ENCODE measurements at places on chromosomes 12 and 14.

DNA sequence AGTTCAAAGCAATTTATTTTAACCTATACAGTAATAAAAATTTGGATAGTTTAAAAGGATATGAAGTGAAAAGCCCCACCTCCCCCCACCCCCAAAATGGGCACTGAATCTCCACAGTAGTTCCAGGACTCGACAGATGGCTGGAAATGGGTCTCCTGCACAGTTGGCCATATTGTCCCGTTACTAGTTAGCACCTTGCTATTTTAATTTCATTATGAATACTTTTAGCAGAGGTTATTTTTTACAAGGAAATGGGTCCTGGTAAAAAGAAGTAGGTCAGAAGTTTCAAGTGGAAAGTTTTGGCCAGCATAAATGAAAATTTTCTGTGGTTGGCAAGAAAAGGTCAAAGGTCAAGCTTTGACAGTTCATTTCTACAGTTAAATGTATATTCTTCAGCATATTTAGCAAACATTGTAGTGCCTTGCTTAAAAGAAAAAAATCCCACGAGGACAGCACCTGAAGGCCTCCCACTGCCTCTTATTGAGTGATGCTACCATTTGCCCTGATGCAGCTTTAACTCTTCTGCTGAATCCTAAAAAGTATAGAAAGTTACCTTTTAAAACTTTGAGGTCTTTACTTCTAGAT is 28.3 kb downstream of the MTHFD1 start:
- DNase-seq: no peak

GRCh38 chr14:82710267-82710841 is 1176.7 kb upstream of the SEL1L start:
- peak; percentile 47 for DNase-seq

GRCh38 chr12:49264466-49264872 is 413 bp upstream of the TUBA1C start:
- no peak for DNase-seq

DNA sequence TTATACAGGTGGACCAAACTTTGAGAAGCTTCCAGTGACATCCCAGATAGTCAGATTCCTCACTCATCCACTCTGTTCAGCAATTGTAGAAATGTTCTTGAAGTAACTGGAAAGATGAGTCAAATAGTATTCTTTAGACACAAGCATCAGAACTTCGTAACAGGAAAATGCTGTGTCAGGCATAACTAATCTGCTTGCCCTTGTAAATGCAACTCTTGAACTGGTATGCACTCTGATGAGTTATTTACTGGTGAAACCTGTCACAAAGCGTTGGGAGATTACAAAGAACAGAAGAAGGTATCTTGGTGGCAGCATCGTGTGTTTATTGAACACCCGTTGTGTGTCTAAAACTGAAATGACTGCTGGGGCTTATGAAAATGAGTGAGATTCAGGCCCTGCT is 10.8 kb upstream of the DUSP6 start:
- no peak for DNase-seq

- DNase-seq: no peak
Observed at GRCh38 chr12:6615802-6616201, 8.6 kb upstream of the CHD4 start.

DNA sequence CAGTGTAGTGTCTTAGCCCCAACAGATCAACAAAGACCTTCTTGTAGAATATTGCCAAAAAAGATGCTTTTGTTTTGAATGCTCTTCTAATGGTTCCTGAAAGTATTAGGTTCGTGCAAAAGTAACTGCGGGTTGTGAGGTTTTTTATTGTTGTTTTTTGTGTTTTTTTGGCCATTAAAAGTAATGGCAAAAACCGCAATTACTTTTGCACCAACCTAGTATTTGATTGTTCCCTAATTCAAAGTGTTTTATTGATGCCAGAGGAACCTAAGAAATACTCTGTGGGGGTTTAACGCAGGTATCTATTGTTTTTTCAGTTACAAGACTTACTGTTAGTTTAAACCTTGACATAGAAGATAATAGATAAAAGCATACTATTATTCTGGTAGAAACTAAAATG is 150.8 kb upstream of the DAAM1 start:
- no peak for DNase-seq

- DNase-seq: peak; percentile 26
Observed at GRCh38 chr14:64174922-64175782, 119.0 kb downstream of the ESR2 start.

GRCh38 chr12:19639781-19640415 is 200.6 kb downstream of the AEBP2 start:
- DNase-seq: no peak

DNA sequence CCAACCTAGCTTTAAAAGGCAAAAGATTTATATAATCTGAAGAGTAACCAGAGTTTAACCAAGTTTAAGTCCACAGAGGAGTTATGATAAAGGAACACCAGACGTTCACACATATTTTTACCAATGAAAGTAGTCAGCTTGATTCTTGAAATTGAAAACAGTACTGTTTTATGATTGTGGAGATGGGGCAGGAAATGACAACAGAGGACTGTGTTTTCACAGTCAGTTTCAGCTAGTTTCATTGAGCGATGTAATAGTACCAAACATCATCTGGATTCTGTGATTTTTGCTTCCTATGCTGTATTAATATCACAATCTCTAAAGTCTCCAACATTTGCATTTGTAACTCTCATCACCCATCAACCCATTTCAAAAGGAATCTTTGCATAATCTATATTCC is 34.2 kb upstream of the SLC6A15 start:
- DNase-seq: no peak

DNA sequence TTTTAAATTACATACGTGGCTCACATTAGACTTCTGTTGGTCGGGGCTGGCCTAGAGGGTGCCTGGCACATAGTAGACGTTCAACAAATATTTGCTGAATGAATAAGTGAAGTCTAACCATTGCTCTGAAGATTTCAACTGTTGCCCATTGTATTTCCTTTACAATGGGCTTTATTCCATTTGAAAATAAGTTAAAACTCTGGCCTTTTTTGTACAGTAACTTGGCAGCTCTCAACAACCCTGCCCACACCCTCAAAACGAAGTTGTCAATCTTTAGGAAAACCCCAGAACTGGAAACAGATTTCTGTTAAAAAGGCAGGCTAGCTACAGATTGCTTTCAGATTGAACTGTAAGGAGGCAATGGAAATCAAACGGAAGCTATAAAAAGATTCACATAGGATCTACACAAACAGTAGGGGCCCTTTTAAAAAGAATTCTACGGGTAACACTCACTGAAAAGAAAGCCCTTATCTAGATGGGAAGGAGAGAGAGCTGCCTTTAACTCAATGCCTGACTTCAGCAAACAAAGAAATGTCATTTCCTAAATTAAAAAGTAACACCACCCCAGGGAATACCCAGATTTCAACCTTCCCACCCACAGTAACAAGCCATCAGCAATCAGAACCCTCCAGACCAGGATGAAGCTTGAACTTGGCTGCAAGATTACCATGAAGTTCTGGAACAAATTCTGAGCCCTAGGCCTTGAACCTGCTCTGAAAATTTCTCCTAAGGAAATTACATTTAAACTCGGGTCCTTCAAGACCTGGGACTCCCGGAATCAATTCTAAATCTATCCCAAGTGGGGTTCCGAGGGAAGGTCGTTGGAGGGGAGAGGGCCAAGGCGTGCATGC is 1.4 kb downstream of the WSB2 start:
- no peak for DNase-seq

DNA sequence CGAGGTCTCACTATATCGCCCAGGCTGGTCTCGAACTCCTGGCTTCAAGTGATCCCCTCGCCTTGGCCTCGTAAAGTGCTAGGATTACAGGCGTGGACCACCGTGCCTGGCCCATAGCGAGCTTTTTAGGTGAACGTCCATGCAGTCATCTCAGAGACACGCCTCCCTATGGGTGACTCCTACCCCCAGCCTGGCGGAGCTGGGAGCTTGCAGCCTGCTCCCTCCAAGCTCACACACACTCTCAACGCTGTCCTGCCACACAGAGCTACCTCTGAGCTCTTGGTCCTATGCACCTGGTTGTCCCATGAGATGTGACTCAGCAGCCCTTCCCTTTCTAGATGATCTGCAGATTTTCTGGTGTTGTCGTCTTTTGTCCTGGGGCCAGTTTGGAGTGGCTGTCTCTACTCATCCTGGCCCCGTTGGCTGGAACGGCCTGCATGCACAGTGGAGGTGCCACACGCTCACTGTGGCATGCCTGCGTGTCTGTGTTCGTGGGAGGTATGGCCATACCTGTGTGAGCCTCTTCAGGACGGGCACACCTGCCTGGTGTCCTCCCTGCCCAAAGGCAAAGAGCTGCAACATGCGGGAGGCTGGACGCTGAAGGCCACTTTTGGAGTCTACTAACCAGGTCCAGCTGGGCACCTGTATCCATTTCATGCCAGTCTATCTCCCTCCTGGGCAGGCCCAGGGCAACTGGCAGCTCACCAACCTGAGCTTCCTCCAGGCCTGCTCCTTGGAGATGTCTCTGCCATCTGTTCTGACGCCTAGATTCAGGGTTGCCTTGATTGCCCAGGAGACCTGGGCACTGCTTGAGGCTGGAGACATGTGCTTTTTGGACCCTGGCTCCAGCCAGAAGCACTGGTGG is 18.1 kb downstream of the CABP1 start:
- no peak for DNase-seq

- no peak for DNase-seq
Observed at GRCh38 chr12:16300736-16301135, 23.3 kb upstream of the SLC15A5 start.

- no peak for DNase-seq
Observed at GRCh38 chr12:109772622-109773321, 59.1 kb downstream of the FAM222A start.

- no peak for DNase-seq
Observed at GRCh38 chr12:82627799-82628198, 58.9 kb upstream of the TMTC2 start.

DNA sequence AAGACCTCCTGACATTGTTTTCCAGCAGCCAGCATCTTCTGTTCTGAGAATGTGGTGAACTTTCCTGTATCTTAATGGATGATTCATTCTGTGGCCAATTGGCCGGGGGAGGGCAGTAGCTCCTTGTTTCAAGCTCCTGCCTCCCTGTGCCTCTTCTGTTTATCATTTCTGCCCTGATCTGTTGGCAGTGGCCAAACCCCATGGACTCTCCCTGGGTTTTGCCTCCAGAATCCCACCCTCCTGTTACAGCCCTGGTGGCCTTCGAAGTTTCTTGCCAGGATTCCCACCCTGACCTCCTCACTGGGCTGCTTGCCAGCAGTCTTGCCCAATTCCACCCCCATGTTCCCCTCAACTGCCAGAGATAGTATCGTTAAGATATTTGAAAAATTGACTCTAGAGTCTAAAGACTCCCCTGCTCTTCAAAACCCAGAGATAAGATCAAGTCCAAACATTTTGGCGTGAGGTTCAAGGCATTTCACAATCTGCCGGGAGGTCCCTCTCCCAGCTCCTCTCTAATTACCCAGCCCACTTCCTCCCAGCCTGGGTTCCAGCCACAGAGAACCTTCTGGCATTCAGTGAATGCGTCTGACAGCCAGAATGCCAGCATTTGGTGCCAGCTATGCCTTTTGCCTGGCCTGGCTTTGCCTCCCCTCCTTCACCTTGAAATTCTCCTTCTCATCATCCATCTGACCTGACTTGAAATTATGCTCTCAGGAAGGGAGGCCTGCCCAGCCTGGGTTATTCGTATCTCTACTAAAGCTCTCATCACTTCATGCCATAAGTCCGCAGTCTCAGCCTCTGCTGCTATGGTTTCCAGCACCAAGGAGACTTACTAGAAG is 37.7 kb upstream of the TXNRD1 start:
- peak; percentile 8 for DNase-seq

GRCh38 chr14:65016471-65016870 is 29.8 kb downstream of the FNTB start:
- no peak for DNase-seq

GRCh38 chr14:94081386-94081820 is 293 bp downstream of the IFI27L1 start:
- peak; percentile 4 for DNase-seq

- peak; percentile 55 for DNase-seq
Observed at GRCh38 chr12:116687888-116688287, 50.0 kb downstream of the SPRING1 start.

DNA sequence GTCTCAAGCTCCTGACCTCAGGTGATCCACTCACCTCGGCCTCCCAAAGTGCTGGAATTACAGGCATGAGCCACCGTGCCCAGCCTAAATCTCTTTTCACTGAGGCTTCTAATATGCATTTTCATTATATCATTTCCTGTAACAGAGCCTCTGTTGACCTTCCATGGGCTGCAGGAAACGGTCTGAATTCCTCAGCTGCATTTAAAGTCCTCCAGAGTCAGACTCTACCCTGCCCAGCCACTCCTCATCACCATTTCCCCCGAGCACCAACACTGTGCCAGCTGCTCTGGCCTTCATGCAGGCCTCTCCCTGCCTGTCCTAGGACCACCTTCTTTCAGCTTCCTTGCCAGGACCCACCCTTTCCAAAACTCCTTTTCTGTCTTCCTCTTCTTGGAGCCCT is 9.8 kb upstream of the NFKBIA start:
- no peak for DNase-seq

DNA sequence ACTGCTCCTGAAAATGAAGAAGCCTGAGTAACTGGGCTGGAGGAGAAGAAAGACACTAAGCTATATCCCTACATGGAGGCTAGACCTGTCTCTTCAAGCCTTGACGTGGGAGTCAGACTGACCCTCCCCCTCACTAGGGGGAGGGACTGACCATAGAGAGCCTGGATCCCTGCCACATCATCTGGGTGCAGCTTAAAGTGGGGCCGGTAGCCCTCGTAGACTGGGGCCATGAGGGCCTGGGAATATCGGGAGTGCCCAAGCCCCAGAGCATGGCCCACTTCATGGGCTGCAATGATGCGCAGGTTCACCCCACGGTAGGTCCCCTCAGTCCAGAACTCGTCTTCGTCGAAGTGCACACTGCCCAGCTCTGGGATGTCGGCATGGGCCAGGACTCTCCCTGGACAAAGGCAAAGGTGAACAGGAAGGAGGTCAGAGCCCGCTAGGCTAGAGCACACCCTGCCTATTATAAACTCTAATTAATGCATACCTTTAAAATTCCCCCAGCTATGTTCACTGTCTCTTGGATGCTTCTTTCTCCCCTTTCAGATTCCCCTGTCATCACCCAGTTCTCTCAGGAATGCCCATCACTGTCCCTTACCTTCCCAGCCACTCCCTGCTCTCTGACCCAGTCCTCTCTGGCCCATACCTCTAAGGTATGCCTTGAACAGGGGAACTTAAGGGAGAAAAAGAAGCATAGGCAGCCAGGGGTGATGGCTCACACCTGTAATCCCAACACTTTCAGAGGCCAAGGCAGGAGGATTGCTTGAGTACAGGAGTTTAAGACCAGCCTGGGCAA is 3.2 kb downstream of the MMP19 start:
- DNase-seq: no peak

GRCh38 chr12:39764944-39765560 is 145.4 kb upstream of the ABCD2 start:
- DNase-seq: no peak

- DNase-seq: no peak
Observed at GRCh38 chr12:119621878-119622277, 28.3 kb downstream of the TMEM233 start.

All from activated naive CD8-positive, alpha-beta T cell treated with anti-CD3 and anti-CD28 coated beads, Interleukin-2, amount 50 U/mL, for 24 hours (primary cell).